CD4-positive, alpha-beta memory T cell (primary cell): ENCODE measurements at places on chromosomes 4 and X.

DNA sequence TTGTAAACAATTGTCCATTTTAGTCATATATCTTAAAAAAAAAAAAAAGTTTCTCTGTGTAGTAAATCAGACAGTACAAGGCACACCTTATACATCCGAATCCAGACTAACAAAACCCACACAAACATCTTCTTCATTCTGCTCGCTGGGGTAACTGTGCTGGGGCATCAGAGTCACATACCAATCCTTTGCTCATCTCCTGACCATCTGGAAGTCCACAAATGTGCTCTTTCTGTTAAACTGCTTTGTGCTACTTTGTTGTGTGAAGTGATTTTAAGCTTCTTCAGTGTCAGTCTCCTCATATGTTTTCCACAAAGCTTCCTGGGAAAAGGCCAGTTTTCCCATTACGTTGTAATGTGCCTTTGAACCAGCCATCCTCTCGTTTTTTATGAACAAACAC, 86.2 kb upstream of the CBR4 start:
- no peaks in the 10 kb centered on the region for H3K4me1 ChIP-seq
- H3K27me3 ChIP-seq: no peaks in the 10 kb centered on the region
- H3K27ac ChIP-seq: no peak overlapping the region
- no peaks in the 10 kb centered on the region for H3K36me3 ChIP-seq
- DNase-seq: no peak

DNA sequence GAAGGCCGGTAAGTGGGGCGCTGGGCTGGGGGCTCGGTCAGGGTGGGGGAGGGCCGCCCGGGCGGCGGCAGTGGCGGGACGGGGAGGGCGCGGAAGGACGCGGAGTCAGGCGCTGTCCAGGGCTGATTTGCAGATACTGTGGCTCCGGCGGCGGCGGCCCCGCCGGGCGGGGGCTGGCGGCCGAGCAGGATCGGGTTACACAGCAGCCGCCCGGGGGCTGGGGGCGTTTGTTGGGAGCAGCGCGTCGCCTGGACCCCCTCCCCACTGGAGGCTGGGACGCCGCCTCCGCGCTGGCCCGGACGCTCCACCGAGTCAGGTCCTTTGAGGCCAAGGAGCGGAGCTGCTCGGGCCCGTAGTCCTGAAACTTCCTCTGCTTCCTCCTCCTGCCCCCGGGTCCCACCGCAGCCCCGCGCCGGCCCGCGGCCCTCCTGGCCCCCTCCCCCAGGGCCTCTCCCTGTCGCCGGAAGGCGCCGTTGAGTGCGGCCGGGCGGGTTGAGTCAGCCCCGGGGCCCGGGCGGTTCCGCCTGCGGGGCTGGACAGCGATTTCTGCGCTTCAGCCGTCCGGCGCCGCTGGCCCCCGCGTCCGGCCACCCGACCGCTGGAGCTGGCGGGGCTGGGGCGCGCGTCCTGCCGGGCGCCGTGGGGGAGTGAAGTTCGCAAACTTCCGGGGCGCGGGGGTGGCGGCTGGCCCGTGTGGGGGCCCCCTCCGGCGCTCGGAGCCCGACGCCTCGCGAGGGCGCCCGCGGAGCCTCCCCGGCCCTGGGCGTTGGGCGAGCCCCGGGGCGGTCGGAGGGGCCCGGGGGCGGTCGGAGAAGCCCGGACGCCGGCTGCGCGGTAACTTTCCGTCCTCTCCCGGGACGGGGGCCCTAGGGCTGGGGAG, 746 bp downstream of the REST start:
- H3K27me3 ChIP-seq: no peaks in the 10 kb centered on the region
- H3K4me1 ChIP-seq: peaks cover 50% of the 10 kb centered on the region
- peak; percentile 73 for DNase-seq
- H3K4me3 ChIP-seq: peak overlapping the region; percentile 79
- peaks cover 5% of the 10 kb centered on the region for H3K36me3 ChIP-seq

DNA sequence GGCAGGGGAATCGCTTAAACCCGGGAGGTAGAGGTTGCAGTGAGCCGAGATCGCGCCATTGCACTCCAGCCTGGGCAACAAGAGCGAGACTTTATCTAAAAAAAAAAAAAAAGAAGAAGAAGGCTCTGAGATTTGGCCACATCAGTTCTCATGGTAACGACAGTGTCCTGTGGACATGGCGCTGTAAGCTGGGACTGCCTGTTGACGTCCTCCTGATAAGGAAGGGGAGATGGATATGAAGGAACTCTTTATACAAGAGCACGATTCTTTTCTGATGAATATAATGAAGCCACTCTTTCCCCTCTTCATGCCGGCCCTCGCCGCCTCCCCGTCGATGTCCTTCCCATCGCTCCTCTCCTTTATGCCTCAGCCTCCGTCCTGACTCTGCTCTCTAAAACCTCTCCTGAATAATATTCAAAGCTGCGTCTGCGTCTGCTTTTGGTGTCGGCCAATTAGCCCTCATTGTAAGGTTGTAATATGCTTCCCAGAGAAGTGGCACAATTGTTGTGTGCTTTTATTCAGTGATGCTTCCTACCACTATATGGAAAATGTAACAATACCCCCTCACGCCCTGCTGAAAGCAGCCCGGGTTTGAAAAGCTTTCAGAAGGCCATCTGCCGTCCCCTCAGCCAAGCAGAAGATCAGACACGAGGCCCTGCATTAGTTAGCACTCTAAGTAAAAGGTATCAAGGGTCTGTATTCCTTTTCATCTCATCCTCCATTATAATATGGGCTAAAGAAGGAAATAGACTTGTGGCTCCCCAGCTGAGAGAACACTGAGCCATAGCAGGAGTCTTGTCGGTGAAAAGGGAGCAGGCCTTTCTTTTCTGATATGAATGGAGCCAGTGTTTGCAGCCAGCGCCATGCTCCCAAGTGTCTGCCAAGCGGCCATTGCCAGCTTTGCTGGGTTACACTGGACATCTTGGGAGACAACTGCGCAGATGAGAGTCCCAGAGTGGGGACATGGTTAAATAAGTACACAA, 22.1 kb upstream of the SCOC start:
- peaks cover 13% of the 10 kb centered on the region for H3K4me1 ChIP-seq
- no peaks in the 10 kb centered on the region for H3K36me3 ChIP-seq
- no peak overlapping the region for H3K27ac ChIP-seq
- DNase-seq: no peak
- no peak overlapping the region for H3K4me3 ChIP-seq

- H3K27ac ChIP-seq: no peak overlapping the region
- no peaks in the 10 kb centered on the region for H3K4me1 ChIP-seq
- no peaks in the 10 kb centered on the region for H3K27me3 ChIP-seq
- H3K4me3 ChIP-seq: no peak overlapping the region
- no peak for DNase-seq
Observed at GRCh38 chr4:161792991-161793390, 370.8 kb downstream of the FSTL5 start.

GRCh38 chr4:740656-741282, 35.1 kb downstream of the PCGF3 start:
- H3K4me3 ChIP-seq: no peak overlapping the region
- no peak for DNase-seq
- peaks cover 7% of the 10 kb centered on the region for H3K36me3 ChIP-seq
- no peak overlapping the region for H3K27ac ChIP-seq

- no peak overlapping the region for H3K4me3 ChIP-seq
- no peak for DNase-seq
- H3K27me3 ChIP-seq: no peaks in the 10 kb centered on the region
- H3K4me1 ChIP-seq: no peaks in the 10 kb centered on the region
- H3K27ac ChIP-seq: no peak overlapping the region
Observed at GRCh38 chr4:42515156-42515884, 118.0 kb downstream of the SHISA3 start.

DNA sequence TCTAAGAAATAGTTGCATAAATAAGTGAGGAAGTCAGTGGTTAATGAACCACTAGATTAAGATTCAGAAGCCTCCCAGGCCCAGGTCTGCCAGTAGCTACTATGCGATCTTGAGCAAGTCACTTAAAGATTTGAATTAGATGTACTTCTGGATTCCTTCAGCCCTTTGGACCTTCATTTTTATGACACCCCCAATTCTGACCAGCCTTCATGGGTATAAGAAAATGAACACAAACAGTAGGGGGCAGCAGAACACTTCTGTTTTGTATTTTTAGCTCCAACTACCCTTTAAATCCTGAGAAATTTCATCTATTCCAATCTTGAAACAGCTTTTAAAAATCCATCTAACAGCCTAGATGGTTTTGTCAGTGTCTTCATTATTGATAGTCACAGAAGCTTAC, 19.0 kb downstream of the TMEM47 start:
- H3K27me3 ChIP-seq: no peaks in the 10 kb centered on the region
- H3K4me3 ChIP-seq: no peak overlapping the region
- no peaks in the 10 kb centered on the region for H3K36me3 ChIP-seq

DNA sequence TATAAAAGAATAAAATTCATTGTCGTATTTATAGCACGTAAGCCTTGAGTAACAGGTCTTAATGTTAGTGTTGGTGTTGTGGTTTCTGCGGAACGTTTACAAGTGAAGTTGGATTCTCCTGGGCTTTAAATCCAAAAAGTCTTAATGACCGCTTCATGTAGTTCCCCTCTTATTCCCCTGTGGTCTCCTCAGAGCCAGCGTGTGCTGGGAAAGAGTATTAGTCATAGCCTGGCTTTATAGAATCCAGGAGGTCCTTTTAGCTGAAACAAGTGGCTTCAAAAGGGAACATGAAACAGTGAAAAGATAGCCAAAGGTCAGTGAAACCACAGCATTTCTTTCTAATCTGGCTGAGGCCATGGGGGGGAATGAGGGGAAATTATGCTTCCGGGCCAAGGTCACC, 79.1 kb downstream of the CLCN4 start:
- H3K27ac ChIP-seq: no peak overlapping the region
- no peaks in the 10 kb centered on the region for H3K4me1 ChIP-seq
- H3K27me3 ChIP-seq: no peaks in the 10 kb centered on the region
- no peak for DNase-seq

DNA sequence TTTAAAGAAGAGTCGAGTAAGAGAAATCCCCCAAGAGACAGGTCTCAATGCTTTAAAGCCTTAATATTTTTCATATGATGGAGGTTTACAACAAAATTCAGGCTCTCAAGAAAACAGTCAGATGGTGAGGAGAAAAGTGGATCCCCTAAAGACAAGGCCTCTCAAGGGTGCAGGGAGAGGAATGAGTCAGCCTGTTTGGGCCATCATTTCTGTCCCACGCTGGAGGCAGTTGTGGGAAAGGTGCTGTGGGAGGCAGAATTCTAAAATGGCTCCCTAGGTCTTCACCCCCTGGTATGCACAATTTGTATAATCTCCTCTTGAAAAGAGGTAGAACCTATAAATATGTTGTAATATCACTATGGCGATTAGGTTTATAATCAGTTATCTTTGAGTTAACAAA, 4.6 kb upstream of the TIFA start:
- no peaks in the 10 kb centered on the region for H3K27me3 ChIP-seq
- H3K4me3 ChIP-seq: no peak overlapping the region
- H3K36me3 ChIP-seq: no peaks in the 10 kb centered on the region

GRCh38 chr4:157315968-157316367, 95.4 kb downstream of the GRIA2 start:
- no peak overlapping the region for H3K27ac ChIP-seq
- no peak overlapping the region for H3K4me3 ChIP-seq
- H3K4me1 ChIP-seq: no peaks in the 10 kb centered on the region
- DNase-seq: no peak
- H3K36me3 ChIP-seq: no peaks in the 10 kb centered on the region

DNA sequence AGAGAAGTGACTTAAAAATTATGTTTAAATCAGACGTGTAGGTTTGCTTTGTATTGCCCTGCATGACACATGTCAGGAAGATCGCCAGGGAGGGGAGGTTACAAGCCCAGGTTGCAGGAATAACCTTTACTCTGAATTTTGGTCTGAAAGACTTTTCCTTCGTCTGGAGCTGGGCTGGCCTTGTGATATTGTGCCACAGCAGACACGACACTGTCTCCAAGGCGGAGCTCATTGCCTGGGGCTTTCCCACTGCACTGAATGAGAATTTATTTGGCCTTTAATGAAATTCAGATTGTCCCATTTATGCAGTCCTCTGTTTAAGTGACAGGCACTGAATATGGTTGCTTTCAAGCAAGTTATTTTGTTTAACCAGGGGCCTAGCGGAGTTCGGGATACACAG, 45.1 kb downstream of the RHOH start:
- H3K36me3 ChIP-seq: peaks cover 45% of the 10 kb centered on the region
- no peaks in the 10 kb centered on the region for H3K27me3 ChIP-seq
- peak overlapping the region; percentile 40 for H3K4me3 ChIP-seq
- DNase-seq: peak; percentile 84
- peaks cover 98% of the 10 kb centered on the region for H3K4me1 ChIP-seq

- no peaks in the 10 kb centered on the region for H3K36me3 ChIP-seq
- no peak for DNase-seq
- H3K27me3 ChIP-seq: no peaks in the 10 kb centered on the region
- H3K4me1 ChIP-seq: peaks cover 30% of the 10 kb centered on the region
Observed at GRCh38 chrX:135520022-135520552, 373 bp upstream of the INTS6L start.

DNA sequence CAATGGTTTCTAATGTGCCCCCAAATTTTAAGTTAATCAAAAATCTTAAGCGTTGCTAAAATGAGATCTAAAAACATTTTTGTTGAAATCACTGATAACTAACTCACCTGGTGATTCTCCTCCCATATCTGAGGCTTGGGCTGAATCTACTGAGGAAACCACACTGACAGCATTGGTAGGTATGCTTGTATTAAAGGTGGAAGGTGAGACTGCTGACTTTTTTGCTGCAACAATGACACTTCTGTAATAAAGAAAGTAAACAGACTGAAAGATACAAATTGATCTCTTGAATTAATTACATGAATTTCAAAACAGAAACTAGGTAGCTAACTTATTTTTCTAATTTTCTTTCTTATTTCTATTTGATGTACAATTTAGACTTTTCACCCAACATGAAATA, 198.1 kb downstream of the LRBA start:
- no peak overlapping the region for H3K4me3 ChIP-seq
- H3K4me1 ChIP-seq: no peaks in the 10 kb centered on the region
- H3K36me3 ChIP-seq: no peaks in the 10 kb centered on the region
- no peak for DNase-seq

- no peaks in the 10 kb centered on the region for H3K36me3 ChIP-seq
- no peaks in the 10 kb centered on the region for H3K4me1 ChIP-seq
- no peak overlapping the region for H3K27ac ChIP-seq
- DNase-seq: peak; percentile 60
Observed at GRCh38 chrX:30735839-30736238, 82.6 kb downstream of the GK start.

DNA sequence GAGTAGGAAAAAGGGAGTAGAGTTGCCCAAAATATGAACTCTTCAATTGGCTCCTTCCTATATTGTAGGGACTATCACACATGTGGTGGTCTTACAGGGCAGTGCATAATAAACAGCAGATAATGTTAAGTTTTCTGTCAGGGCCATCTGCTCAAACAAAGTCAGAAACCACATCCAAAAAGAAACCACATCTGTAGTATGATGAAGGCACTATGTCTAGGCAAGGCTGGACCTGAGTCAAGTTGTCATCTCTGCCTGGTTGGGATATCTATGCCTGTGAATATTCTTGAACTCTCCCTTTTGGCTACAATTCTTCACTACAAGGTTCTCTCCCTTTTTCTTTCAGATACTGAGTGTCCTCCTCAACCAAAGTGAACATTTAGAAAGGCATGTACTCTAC, 109.4 kb upstream of the C1GALT1C1 start:
- no peaks in the 10 kb centered on the region for H3K4me1 ChIP-seq
- no peak overlapping the region for H3K27ac ChIP-seq
- H3K4me3 ChIP-seq: no peak overlapping the region
- no peaks in the 10 kb centered on the region for H3K27me3 ChIP-seq
- no peak for DNase-seq

GRCh38 chr4:88619971-88620370, 27.7 kb downstream of the HERC3 start:
- peaks cover 9% of the 10 kb centered on the region for H3K4me1 ChIP-seq
- DNase-seq: no peak
- H3K27me3 ChIP-seq: no peaks in the 10 kb centered on the region
- H3K27ac ChIP-seq: no peak overlapping the region
- H3K4me3 ChIP-seq: no peak overlapping the region
